ENCODE measurements at places on chromosomes 12 and 14. TPM values are rescaled to one million over a fixed set of nuclear protein-coding genes. Genes with fewer than 3 reads are reported as not detected.

The KRT75 gene
- total RNA-seq: not detected

The SERPINA12 gene
- total RNA-seq: not detected

The PLXNC1 gene
- 28.0 TPM for total RNA-seq

The KRT6C gene
- total RNA-seq: not detected

The NTS gene
- 2.3 TPM for total RNA-seq

The GALNT16 gene
- 3.5 TPM for total RNA-seq
